ENCODE measurements at places on chromosomes 16 and 17. TPM values are rescaled to one million over a fixed set of nuclear protein-coding genes. Genes with fewer than 3 reads are reported as not detected.

NATD1 gene
- polyA plus RNA-seq: 0.45 TPM

KRTAP4-7 gene
- not detected for polyA plus RNA-seq

KRTAP2-2 gene
- not detected for polyA plus RNA-seq

CIBAR2 gene
- not detected for polyA plus RNA-seq

MYH3 gene
- polyA plus RNA-seq: 1.6 TPM
